ENCODE measurements at places on chromosomes 3 and 15.

- peak; percentile 42 for DNase-seq
Observed at GRCh38 chr3:10695595-10696285, 120.3 kb upstream of the SLC6A11 start.

DNA sequence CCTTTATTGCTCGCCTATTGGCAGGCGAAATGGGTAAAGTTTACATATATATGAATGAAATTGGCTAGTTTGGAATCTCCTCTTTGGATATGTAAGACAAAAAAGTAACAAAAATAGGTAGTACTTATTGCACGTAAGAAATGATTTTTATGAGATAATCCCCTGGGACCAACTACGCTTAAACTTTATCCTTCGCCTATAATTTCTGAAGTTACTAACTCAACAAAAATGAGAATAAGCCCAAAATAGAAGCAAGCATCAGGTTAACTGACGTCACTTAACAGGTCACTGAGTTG lies 438 bp upstream of the SLC49A4 start:
- DNase-seq: no peak

DNA sequence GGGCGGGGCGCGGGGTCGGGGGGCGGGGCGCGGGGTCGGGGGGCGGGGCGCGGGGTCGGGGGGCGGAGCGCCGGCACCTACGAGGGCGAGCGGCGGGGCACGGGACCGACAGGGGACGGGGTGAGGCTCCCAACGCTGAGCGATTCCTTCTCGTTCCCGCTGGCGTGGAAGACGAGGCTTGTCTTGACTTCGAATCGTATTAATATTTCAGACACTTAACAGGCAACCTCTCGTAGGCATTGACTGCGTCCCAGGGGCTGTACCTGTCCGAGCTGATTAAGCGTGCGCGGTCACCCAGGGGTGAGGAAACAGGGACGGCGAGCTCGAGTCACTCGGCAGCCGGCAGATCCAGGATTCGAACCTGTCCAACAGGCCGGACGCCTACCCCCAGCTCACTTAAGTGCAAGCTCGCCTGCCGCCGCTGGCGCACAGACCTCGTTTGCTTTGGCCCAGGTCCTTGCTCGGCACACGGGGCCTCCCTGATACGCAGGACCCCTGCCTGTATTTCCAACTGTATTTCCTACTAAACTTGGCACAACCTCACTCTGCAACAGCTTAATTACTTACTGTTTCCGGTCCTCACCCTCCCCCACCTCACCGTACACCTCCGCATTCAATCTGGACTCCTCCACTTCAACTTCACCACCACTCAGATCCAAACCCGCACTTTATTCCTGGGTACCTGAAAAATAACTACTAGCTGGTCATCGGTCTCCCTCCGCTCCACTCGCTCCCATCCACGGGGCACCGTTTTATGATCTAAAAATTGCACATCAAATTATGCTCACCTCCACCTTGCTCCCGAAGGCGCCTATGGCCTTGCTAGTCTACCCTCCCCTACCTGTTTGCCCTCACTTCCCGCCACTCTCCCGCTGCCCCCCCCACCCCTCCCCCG lies 722 bp upstream of the ZXDC start:
- peak; percentile 60 for DNase-seq

DNA sequence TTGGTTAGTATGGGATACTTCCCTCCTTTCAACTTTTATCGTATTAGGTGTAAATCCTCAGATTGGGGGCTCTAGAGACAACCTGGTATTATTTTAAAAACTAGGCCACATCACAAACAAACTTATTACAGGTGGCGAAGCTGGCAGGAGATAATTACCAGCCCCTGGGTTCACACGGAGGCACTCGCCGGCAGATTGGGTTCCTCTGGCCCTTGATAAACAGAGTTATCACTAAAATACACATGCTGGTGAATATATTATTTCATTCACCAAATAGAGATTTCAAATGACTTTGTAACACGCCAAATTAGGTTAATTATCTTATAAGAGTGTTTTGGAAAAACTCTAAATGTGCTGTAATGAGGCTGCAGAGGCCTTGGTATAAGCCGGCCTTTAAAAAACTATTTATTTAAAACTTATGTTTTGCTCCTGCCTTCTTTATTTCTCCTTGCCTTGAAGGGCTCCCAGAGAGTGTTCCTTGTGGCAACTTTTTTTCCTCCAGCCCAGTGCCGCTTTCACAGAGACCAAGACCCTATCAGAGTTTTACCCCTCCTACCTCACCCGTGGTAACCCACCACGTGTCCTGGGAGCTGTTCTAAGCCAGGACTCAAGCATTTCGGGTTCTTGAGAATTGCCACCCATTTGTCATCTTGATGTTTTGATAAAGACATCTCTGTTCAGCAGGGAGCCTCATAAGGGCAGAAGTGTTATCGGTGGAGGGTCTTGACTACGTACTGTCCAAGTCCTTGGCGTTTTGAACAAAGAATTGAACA lies 468.6 kb upstream of the CFAP20DC start:
- DNase-seq: no peak

GRCh38 chr15:68994149-68994548 lies 20.3 kb upstream of the NOX5 start:
- no peak for DNase-seq

- DNase-seq: no peak
Observed at GRCh38 chr3:71585131-71585530, 1.6 kb upstream of the FOXP1 start.

DNA sequence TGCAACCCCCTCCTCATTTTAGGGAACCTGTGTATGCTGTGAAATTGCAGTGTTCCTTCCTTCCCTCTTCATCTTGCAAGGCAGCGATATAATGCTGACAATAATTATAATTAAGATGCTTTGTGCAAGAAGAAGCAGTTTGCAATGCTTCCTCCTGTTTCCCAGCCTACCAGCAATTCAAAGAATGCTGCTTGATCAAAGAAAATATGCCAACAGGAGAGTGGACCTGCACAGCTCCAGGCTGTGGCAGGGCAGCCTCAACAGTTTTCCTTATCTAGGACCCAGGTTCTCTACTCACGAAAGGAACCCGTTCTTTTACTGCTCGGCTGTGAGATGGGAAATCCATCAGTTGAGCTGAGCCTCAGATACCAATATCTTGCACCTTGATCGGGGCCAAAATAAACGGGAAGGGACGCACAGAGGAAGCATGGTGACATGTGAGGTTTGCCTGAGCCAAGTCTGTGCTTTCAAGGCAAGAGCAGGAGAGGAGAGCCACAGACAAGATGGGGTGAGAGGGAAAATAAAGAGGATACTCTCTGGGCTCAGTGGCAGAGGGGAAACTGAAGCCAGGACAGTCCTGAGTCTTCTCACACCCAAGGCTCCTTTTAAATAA lies 22.6 kb upstream of the LRTM1 start:
- DNase-seq: no peak

- DNase-seq: no peak
Observed at GRCh38 chr3:162525066-162525742, 1028.6 kb downstream of the OTOL1 start.

DNA sequence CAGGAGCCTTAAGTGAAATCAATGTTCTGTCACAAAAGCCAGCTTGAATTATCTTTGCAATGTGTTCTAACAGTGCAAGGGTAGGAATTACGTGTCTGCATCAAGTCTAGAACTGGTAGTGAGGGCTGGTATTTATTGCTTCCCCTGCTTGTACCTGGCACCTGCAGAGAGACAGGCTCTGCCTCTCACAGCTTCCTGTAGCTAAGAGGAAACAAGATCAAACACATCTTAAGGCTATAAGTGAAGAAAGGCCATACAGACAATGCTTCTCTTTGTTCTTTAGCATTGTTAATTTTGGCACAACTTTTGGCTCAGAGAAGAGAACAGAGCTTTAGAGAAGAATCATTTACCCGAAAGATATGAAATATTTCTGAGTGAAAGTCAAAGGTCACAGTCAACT lies 479.9 kb downstream of the GRM7 start:
- no peak for DNase-seq

DNA sequence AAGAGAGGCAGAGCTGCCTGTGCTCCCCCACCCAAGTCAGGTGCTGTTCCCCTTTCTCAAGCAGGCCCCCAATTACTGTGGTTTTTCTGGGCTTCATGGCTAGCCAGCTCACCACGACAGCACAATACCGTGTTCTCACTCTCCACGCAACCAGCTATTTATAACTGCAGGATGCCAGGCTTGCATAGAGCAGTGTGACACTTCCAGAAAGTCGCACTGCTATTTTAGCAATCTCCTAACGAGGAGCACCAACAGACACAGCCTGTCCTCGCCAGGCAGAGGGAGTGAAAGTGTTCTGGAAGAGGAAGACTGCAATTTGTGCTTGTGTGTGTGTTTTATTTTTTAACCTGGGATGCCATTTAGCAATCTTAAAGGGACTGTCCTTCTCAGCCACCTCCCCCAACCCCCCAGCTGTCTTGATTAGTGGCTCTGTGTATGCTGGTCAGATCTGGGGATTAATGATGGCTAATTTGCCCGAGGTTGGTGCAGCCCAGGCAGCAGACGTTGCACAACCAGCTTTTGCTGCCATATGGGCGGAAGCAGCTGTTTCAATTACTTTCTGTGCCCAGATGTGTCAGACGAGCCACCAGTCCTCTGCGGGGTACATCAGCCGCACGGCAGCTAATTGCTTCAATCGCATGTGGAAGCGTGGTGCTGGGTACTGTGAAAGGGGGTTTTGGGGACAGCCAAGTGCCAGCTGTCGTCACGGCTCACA lies 268.0 kb upstream of the ARRDC4 start:
- DNase-seq: peak; percentile 39

- no peak for DNase-seq
Observed at GRCh38 chr15:101123222-101123910, 128.5 kb downstream of the CHSY1 start.

DNA sequence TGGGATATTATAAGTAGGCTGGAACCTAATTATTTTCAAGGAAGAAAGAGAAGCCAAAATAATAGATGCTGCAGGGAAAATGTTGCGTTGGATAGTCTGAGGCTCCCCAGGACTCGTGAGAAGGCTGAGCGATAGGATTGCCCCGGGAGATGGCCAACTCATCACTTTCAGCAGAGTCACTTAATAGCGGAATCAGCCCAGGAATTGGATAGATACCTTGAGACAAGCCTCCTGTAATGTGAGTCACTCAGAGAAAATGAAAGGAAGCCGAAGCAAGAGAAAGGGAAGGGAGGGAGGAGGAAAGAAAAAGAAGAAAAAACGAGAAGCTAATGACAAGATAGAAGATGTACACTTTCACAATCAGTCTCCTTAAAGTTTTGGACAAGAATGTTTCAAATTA lies 94.3 kb downstream of the SQOR start:
- no peak for DNase-seq

GRCh38 chr3:77869423-77869822 lies 829.5 kb downstream of the ROBO2 start:
- no peak for DNase-seq

- DNase-seq: no peak
Observed at GRCh38 chr3:77835921-77836320, 796.0 kb downstream of the ROBO2 start.

GRCh38 chr15:48061605-48062004 lies 59.2 kb upstream of the SLC24A5 start:
- DNase-seq: no peak

GRCh38 chr15:78761891-78762385 lies 49.3 kb downstream of the ADAMTS7 start:
- no peak for DNase-seq

- DNase-seq: no peak
Observed at GRCh38 chr3:23778446-23778845, 27.3 kb upstream of the UBE2E1 start.

DNA sequence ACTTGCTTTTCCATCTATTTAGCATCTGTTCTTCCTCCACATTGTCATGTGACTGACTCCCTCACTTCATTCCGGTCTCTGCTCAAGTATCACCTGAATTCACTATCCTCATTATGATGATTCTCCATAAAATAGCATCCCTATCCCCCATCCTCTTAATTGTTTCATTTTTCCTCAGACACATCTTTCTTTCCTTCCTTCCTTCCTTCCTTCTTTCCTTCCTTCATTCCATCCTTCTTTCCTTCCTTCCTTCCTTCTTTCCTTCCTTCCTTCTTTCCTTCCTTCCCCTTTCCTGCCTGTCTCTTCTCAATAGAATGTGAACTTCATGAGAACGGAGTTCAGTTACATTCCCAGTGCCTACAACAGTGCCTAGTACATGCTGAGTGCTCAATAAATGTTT lies 32.6 kb upstream of the MTHFS start:
- no peak for DNase-seq

DNA sequence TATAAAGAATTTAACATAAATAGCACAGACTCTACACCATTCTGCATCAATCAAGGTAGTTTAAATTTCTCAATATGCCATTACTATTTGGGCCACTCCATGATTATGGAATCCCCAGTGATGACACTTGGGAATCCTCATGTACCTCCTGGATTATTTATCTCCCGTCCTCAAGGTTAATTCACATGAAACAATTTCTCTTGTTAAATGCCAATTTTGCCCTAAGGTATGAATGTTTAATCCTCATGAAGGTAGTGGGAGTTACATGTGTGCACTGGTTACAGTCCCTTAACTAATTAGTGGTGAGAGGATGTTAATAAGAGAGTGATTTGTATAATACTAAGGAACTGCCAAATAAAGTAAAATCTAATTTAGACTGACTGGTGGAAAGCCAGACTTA lies 372.3 kb upstream of the MDFIC2 start:
- DNase-seq: no peak

- DNase-seq: no peak
Observed at GRCh38 chr3:65878831-65879230, 159.9 kb downstream of the MAGI1 start.

GRCh38 chr3:67883766-67884165 lies 229.4 kb upstream of the SUCLG2 start:
- no peak for DNase-seq

DNA sequence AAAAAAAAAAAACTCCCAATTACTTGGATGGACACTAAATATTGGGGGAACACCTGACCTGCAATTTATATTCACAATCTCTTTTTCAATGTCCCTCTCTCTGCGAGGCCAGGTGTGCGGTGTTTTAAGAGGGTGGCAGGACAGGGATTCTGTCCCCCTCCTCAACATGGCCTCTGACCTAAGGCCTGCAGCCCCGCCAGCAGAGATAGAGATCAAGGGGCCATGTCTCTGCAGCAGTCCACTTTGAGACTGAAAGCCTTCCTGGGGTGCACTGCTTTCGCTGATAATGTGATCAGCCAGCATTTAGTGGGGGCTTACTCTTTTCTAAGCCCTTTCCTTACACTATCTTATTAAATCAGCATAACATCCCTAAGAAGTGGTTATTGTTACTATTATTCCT lies 419.9 kb downstream of the OCA2 start:
- DNase-seq: no peak

DNA sequence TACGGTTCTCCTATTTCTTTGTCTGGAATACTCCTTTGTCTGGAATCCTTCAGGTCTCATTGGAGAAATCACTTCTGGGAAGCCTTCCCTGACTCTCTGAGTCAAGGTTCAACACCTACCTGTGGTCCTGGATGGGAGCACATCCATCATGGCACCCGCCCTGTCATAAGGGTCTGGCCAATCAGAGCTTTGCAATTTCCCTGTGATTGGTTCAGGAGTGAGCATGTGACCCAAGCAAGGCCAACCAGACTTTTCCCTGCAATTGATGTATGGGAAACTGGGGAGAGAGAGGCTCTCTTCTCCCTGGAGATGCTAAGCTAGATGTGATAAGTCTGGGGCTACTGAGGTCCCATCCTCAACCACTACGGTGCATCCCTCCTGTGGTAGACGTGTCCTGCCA lies 8.1 kb downstream of the FAM3D start:
- DNase-seq: no peak

- DNase-seq: no peak
Observed at GRCh38 chr3:20145874-20146273, 40.1 kb downstream of the SGO1 start.

- DNase-seq: no peak
Observed at GRCh38 chr15:62124973-62125303, 40.1 kb downstream of the C2CD4B start.
